CD4-positive, alpha-beta T cell treated with Interleukin-2 at 100 ng/mL for 4 hours (primary cell): ENCODE measurements at places on chromosomes 7 and 10.

DNA sequence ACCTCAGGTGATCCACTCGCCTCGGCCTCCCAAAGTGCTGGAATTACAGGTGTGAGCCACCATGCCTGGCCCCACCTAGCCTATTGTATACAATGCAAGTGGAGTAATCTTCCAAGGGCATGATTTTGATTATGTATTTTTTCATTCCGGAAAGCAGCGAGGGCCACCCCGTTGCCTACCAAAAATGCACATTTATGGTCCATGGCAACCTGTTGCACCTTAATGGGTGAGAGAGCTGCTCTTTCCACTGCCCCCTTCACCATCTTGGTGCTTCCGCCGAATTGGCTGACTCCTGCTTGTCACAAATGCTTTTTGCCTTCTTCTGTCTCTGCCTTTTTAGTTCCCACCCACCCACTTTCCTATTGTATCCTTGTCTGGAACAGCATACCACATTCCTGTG is 699.5 kb downstream of the LRMDA start:
- DNase-seq = no peak

- no peak for DNase-seq
Observed at GRCh38 chr7:129778770-129779601, 167.5 kb downstream of the NRF1 start.

GRCh38 chr7:44738051-44738723 is 10.5 kb upstream of the ZMIZ2 start:
- no peak for DNase-seq

- DNase-seq = no peak
Observed at GRCh38 chr10:112261281-112261822, 21.8 kb upstream of the TECTB start.

GRCh38 chr7:149828357-149829309 is 9.5 kb upstream of the ZNF862 start:
- DNase-seq = no peak

DNA sequence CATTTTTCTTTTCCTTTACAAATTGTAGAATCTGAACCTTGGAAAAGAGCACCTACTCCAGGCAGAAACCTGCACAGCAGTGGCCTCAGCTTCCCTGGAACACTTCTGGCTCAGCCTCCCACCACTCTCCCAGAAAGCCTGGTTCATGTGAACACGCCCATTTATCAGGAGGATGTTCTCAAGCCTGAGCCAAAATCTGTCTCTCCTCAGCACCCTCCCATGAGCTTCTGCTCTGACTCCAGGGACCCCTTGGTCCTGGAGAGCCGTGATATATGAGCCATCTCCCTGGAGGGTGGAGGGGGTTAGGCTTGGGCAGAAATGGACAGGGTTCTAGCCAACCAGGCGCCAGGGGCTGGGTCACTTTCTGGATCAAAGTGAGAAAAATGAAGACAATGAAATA is 10.1 kb downstream of the GDF2 start:
- DNase-seq = no peak

- DNase-seq = no peak
Observed at GRCh38 chr10:119252470-119253151, 45.2 kb downstream of the GRK5 start.

- DNase-seq = no peak
Observed at GRCh38 chr7:116535416-116535815, 10.6 kb downstream of the CAV1 start.

GRCh38 chr7:121420976-121421375 is 24.9 kb upstream of the FAM3C start:
- no peak for DNase-seq

- DNase-seq = no peak
Observed at GRCh38 chr7:102318482-102318971, 31.9 kb downstream of the SH2B2 start.

DNA sequence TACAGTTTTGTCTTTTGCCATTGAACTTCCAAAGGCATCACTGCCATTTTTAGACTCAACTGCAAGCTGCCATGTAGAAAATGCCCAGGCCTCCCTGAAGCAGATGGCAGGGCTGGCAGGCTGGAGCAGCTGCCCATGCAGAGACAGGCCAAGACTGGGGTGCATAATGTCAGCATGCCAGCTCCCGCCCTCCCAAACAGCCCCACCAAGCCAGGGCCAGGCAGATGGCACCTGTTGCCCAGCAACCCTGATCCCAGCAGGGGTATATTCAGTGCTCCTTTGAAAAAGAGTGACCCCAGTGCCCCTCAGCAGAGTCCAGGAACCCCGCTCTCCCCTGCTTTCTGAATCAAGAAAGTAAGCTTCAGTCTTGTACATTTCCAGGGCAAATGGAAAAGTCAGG is 32.6 kb downstream of the VSTM4 start:
- DNase-seq = no peak

GRCh38 chr7:2336626-2337299 is 17.9 kb upstream of the EIF3B start:
- no peak for DNase-seq

- DNase-seq = no peak
Observed at GRCh38 chr7:50121286-50121685, 28.2 kb upstream of the ZPBP start.

GRCh38 chr7:140300243-140301136 is 97.8 kb downstream of the SLC37A3 start:
- DNase-seq = no peak

DNA sequence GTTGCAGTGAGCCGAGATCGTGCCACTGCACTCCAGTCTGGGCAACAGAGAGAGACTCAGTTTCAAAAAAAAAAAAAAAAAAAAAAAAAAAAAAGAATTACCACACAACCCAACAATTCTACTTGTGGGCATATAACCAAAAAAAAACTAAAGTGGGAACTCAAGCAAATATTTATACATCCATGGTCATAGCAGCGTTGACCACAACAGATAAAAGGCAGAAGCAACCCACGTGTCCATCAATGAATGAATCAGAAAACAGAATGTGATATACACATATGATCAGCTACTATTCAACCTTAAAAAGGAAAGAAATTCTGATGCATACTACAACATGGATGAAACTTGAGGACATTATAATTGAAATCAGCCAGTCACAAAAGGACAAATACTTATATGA is 179.3 kb upstream of the NEBL start:
- no peak for DNase-seq
